ENCODE measurements at places on chromosomes 16 and 17. TPM values are rescaled to one million over a fixed set of nuclear protein-coding genes. Genes with fewer than 3 reads are reported as not detected.

The SMTNL2 gene
- polyA plus RNA-seq, result not detected

The SLC5A10 gene
- not detected for polyA plus RNA-seq

The ALOX12B gene
- polyA plus RNA-seq, result not detected

The TBC1D16 gene
- 0.05 TPM for polyA plus RNA-seq

The EXOC3L1 gene
- polyA plus RNA-seq, result 0.07 TPM

The GJD3 gene
- polyA plus RNA-seq, result not detected

The EVI2B gene
- polyA plus RNA-seq, result 29.8 TPM

The PRAC1 gene
- not detected for polyA plus RNA-seq

The TMIGD1 gene
- polyA plus RNA-seq, result not detected

The MEFV gene
- polyA plus RNA-seq, result not detected

The YBX2 gene
- polyA plus RNA-seq, result not detected

The DYNLL2 gene
- polyA plus RNA-seq, result 0.74 TPM

The PRSS33 gene
- not detected for polyA plus RNA-seq

The PIGW gene
- 24.4 TPM for polyA plus RNA-seq

The CCL2 gene
- not detected for polyA plus RNA-seq

The MYO15B gene
- polyA plus RNA-seq, result 1.3 TPM

The GAST gene
- polyA plus RNA-seq, result not detected

The HBQ1 gene
- polyA plus RNA-seq, result not detected

The SPATA22 gene
- polyA plus RNA-seq, result not detected

The SPN gene
- 99.2 TPM for polyA plus RNA-seq

The FBF1 gene
- polyA plus RNA-seq, result 15.0 TPM

The UTS2R gene
- not detected for polyA plus RNA-seq

The FAHD1 gene
- polyA plus RNA-seq, result 33.5 TPM

The ALDH3A1 gene
- polyA plus RNA-seq, result 0.15 TPM

The PLA2G10 gene
- polyA plus RNA-seq, result not detected

The MT1F gene
- 1.6 TPM for polyA plus RNA-seq

The LRRC75A gene
- polyA plus RNA-seq, result 0.86 TPM

The C16orf96 gene
- not detected for polyA plus RNA-seq

The OR1F1 gene
- polyA plus RNA-seq, result not detected

The PRDM7 gene
- polyA plus RNA-seq, result not detected

The TP53TG3C gene
- not detected for polyA plus RNA-seq

The WNT3 gene
- 0.05 TPM for polyA plus RNA-seq

The TBC1D26 gene
- polyA plus RNA-seq, result not detected

The KDM8 gene
- 6.2 TPM for polyA plus RNA-seq

The CSHL1 gene
- not detected for polyA plus RNA-seq

The CD79B gene
- polyA plus RNA-seq, result 77.5 TPM

The PITPNM3 gene
- not detected for polyA plus RNA-seq

The DNAI2 gene
- polyA plus RNA-seq, result 0.30 TPM

The EPX gene
- not detected for polyA plus RNA-seq

Data from GM12878 (cell line).